Activated CD8-positive, alpha-beta T cell treated with anti-CD3 and anti-CD28 coated beads, Interleukin-2, amount 10 ng/mL, durations not matched to agents 7 days and 5 days (primary cell): ENCODE measurements at places on chromosomes 11 and 22.

GRCh38 chr22:44242946-44243724 is 62.4 kb downstream of the PARVG start:
- no peaks in the 10 kb centered on the region for H3K36me3 ChIP-seq
- no peak overlapping the region for H3K4me3 ChIP-seq
- H3K27ac ChIP-seq: no peak overlapping the region
- H3K4me1 ChIP-seq: no peaks in the 10 kb centered on the region
- peaks cover 25% of the 10 kb centered on the region for H3K27me3 ChIP-seq

DNA sequence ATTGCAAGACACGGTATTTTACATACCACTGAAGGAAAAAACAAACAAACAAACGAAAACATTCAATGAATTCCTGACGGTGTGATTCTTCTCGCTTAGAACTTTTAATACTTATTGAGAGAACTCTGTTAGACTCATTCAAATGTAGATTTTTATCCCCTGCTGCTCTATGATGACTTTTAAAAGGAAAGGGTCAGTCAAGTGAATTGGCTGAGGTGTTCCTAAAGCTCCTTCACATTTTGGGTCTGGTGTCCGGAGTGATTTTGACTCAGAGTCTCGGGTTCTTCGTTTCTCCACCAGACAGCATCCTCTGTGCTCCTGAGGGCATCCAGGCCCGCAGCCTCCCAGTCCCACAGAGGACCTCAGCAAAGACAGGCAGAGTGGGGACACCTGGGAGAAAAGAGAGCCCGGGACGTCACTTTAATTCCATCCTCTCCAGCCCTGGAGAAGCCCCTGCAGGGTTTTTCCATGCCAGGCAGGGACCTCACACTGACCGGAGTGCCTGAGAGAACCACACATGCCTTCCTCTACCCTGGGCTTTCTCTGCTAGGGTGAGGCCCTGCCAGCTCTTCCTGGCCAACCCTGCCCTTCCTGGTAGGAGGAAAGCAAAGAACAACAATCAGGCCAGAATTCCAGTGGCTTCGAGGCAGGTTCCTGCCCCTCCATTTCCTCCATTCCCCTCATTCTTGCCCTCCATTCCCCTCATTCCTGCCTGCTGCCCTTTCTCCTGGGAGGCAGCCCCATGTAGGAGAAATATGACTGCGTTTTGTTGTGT is 1.4 kb upstream of the CSF2RB start:
- H3K4me3 ChIP-seq: no peak overlapping the region
- peaks cover 35% of the 10 kb centered on the region for H3K27me3 ChIP-seq
- H3K27ac ChIP-seq: no peak overlapping the region
- H3K4me1 ChIP-seq: no peaks in the 10 kb centered on the region

DNA sequence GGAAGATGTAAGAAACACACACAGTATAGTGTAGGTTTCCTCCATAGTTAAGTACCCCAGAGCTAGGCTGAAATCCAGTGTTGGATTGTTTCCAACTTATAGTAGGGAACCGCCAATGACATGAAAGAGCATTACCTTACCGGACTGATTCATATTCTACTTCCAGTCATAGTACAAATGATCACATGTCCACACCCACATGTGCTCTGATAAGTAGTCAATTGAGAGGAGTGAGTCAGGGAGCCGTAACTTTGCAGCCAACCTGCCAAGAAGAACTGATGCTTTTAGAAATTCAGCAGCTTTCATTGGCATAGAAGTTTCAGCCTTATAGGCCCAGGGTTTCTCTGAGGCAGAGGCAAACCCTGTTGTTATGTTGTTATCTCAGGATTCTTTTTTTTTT is 240.6 kb downstream of the ETS1 start:
- peaks cover 64% of the 10 kb centered on the region for H3K4me1 ChIP-seq
- no peak for DNase-seq
- no peak overlapping the region for H3K27ac ChIP-seq
- no peaks in the 10 kb centered on the region for H3K27me3 ChIP-seq
- no peak overlapping the region for H3K4me3 ChIP-seq

GRCh38 chr22:27832606-27833005 is 31.1 kb upstream of the MN1 start:
- H3K36me3 ChIP-seq: peaks cover 2% of the 10 kb centered on the region
- H3K27ac ChIP-seq: peak overlapping the region; percentile 84
- no peaks in the 10 kb centered on the region for H3K27me3 ChIP-seq
- no peak for DNase-seq

- no peak overlapping the region for H3K4me3 ChIP-seq
- H3K36me3 ChIP-seq: peaks cover 38% of the 10 kb centered on the region
- DNase-seq: no peak
Measured at GRCh38 chr11:126341760-126342161, 13.7 kb upstream of the ST3GAL4 start.

- no peaks in the 10 kb centered on the region for H3K27me3 ChIP-seq
- H3K4me3 ChIP-seq: no peak overlapping the region
- H3K36me3 ChIP-seq: peaks cover 9% of the 10 kb centered on the region
- no peak for DNase-seq
Measured at GRCh38 chr11:117188620-117189081, 10.1 kb downstream of the SIDT2 start.

GRCh38 chr11:47393163-47394049 is 15.0 kb upstream of the SLC39A13 start:
- no peaks in the 10 kb centered on the region for H3K27me3 ChIP-seq
- no peak overlapping the region for H3K4me3 ChIP-seq
- DNase-seq: no peak
- H3K4me1 ChIP-seq: peaks cover 49% of the 10 kb centered on the region
- peak overlapping the region; percentile 93 for H3K27ac ChIP-seq

DNA sequence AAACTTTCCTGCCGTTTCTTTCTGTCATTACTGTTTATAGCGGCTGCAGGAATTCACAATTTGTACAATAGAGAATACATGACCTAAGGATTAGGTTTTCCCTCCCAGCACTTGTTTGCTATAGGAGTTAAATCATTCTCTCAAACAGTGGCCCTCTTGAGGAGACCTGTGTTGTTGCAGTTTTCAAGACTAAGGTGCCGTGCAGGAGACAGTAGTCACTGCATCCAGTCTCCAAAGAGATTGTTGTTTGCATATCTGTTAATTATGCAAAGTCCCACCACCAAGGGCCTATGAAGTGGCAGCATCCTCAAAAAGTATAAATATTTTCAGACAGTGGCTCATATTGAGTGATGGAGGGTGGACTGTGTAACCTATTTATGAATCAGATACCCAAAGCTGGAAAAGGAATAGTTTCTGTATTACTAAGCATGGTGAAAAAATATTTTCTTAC is 2.3 kb downstream of the PRSS23 start:
- DNase-seq: peak; percentile 31
- H3K27ac ChIP-seq: no peak overlapping the region
- peaks cover 22% of the 10 kb centered on the region for H3K4me1 ChIP-seq
- no peaks in the 10 kb centered on the region for H3K36me3 ChIP-seq
- no peak overlapping the region for H3K4me3 ChIP-seq
- H3K27me3 ChIP-seq: peaks cover 46% of the 10 kb centered on the region

GRCh38 chr11:41497974-41498373 is 38.5 kb upstream of the LRRC4C start:
- H3K27me3 ChIP-seq: no peaks in the 10 kb centered on the region
- H3K4me1 ChIP-seq: no peaks in the 10 kb centered on the region
- no peak overlapping the region for H3K27ac ChIP-seq
- no peak for DNase-seq
- no peaks in the 10 kb centered on the region for H3K36me3 ChIP-seq
- H3K4me3 ChIP-seq: no peak overlapping the region

GRCh38 chr11:88418508-88418907 is 81.0 kb upstream of the CTSC start:
- peaks cover 26% of the 10 kb centered on the region for H3K36me3 ChIP-seq
- H3K27me3 ChIP-seq: no peaks in the 10 kb centered on the region
- H3K4me3 ChIP-seq: no peak overlapping the region

DNA sequence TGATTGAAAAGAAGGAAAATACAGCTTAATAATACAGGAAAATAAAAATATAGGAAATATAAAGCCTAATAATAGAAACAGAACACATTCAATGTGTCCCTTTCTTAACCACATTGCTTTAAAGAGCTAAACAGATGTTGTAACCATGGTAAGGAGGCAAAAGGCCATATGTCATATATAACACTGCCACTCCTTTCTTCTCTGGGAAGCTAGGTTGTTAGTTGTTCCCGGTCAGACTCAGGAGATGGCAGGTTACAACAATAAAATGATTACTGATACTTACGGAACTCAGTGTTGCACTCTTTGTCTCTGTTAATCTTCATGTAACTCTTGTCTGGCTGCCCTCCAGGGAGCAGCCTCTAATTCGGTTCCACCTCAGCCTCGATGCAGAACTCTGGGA is 134.7 kb upstream of the PGR start:
- no peak for DNase-seq
- H3K27ac ChIP-seq: no peak overlapping the region
- no peaks in the 10 kb centered on the region for H3K27me3 ChIP-seq
- no peak overlapping the region for H3K4me3 ChIP-seq
- H3K4me1 ChIP-seq: no peaks in the 10 kb centered on the region
- no peaks in the 10 kb centered on the region for H3K36me3 ChIP-seq

DNA sequence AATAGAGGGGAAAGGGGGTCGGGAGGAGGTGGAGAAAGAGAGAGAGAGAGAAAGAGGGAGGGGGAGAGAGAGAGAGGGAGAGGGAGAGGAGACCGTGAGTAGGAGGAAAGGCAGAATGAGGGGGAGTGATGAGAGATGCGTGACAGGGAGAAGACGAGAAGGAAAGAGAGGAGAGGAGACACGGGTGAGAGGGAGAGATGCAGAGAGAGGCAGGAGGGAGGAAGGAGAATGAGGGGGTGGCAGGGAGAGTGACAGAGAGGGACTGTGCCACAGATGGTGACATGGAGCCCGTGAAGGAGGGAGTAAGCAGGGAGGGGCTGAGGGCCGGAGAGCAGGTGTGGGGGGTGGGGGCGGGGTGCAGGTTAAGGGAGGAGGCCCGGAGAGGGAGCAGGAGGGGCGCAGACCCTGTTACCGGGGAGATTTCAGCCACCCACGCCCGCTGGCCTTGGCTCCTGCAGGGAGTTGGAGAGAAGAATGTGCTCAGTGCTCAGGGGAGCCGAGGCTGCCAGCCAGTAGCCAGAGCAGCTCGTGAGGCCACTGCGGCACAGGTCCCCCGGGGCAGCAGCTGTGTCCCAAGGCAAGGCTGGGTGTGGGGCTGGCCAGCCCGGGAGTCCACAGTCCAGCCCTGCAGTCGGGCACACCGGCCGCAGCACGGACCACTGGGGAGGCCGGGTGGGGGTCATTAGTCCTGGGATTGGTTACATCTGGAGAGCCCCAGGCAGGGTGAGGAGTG is at the start of gene SSTR3:
Gene SSTR3, minus strand, starts transcription at position 304 of the 733 bp plus-strand sequence. CDS start 4,674 bp downstream, outside the sequence.
- peaks cover 31% of the 10 kb centered on the region for H3K4me1 ChIP-seq
- no peak within 1 kb of the TSS for H3K27ac ChIP-seq
- no peak for DNase-seq

DNA sequence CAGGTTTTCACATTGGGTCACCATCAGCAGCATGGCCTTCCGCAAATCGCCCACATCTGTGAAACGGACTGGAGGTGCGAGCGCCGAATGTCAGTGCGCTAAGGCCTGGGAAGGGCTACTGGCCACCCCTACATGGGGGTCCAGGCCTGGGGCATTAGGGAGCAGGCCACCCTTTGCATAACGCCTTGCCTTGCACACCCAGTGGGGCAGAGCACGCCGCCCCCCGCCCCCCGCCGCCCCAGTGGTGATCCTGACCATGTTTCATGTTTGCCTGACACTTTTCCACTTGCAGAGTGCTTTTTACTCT is 2.6 kb downstream of the GRK2 start:
- H3K27me3 ChIP-seq: no peaks in the 10 kb centered on the region
- H3K4me1 ChIP-seq: peaks cover 74% of the 10 kb centered on the region
- H3K4me3 ChIP-seq: peak overlapping the region; percentile 98
- peaks cover 66% of the 10 kb centered on the region for H3K36me3 ChIP-seq

- peaks cover 7% of the 10 kb centered on the region for H3K36me3 ChIP-seq
- peaks cover 8% of the 10 kb centered on the region for H3K27me3 ChIP-seq
- H3K27ac ChIP-seq: no peak overlapping the region
- peaks cover 28% of the 10 kb centered on the region for H3K4me1 ChIP-seq
Measured at GRCh38 chr22:50270666-50271394, 650 bp upstream of the MAPK11 start.
